ENCODE measurements at places on chromosomes 5 and 9.

GRCh38 chr5:143583409-143583808 is 179.9 kb upstream of the NR3C1 start:
- DNase-seq: no peak

GRCh38 chr9:88767504-88767790 is 223.8 kb upstream of the S1PR3 start:
- no peak for DNase-seq

- no peak for DNase-seq
These were observed 711.5 kb downstream of the CETN3 start for GRCh38 chr5:89698028-89698427.

DNA sequence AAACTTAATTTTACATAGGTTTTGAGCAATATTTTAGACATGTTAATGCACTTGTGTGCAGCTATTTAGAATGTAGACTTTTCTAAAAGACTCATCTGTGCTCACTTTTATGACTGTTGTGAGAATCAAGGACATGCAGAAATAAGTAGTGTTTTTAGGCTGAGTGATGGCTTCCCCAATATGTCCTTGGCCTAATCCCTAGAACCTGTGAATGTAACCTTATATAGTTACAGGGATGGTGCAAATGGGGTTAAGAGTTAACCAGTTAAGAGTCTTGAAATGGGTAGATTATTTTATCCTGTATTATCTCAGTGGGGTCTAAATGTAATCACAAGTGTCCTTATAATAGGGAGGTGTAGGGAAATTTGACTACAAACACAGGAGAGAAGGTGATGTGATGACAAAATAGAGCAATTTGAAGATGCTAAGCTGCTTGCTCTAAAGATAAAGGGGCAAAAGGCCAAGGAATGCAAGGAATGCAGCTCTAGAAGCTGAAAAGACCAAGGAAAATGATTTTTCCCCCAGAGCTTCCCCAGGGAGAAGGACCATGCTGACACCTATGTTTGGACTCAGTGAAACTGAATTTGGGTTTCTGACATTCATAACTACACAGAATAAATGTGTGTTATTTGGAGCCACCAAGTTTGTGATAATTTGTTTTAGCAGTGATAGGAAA is 298.0 kb upstream of the PAPPA start:
- DNase-seq: no peak

DNA sequence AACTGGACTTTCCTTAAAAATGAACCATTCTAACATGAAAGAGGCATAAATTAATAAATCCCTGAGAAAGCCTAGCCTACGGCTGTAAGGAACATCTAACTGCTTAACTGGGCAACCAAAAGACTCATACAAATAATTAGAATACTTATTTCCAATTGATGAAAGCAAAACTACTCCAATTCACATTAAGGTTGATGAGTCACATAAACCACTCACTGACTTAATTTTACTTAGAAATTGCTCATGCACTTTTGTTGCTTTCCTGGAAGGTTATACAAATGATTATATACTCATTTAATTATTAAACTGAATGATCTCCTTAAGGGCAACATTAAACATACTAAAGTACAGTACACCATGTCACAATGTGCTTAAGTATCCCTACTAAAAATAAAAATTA is 101.9 kb downstream of the NFIB start:
- DNase-seq: no peak

- no peak for DNase-seq
These were observed 94.7 kb upstream of the RUSC2 start for GRCh38 chr9:35395076-35395705.

DNA sequence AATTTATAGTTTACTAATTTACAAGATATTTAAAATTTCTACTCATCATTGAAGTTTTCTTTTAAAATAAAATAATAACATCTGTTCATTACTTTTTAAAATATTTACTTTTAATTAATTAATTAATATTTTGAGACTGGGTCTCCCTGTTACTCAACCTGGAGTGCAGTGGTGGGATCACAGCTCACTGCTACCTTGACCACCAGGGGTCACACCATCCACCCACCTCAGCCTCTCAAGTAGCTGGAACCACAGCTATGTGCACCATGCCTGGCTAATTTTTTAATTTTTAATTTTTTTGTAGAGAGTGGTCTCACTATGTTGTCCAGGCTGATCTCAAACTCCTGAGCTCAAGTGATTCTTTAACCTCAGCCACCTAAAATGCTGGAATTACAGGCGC is 1013.6 kb downstream of the CDH9 start:
- DNase-seq: no peak

- no peak for DNase-seq
These were observed 7.6 kb downstream of the TMEM174 start for GRCh38 chr5:73180566-73180965.

DNA sequence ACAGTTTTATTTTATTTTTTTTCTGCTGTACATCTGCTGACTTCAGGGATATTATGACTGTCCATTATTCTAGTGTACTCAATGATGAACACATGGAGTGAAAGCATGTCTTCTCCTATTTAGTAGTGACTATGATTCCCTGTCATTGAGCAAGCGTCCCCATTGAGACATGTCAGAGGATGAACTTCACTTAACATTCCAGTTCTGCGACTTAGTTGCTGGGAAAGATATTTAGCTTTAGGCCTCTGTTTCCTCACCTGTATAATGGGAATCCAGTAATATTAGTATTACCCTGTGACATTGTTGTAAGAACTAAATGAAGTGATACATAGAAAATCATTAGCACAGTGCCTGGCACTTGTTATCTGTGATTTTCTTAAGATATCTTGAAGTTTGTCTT is 144.8 kb upstream of the DHFR start:
- no peak for DNase-seq

DNA sequence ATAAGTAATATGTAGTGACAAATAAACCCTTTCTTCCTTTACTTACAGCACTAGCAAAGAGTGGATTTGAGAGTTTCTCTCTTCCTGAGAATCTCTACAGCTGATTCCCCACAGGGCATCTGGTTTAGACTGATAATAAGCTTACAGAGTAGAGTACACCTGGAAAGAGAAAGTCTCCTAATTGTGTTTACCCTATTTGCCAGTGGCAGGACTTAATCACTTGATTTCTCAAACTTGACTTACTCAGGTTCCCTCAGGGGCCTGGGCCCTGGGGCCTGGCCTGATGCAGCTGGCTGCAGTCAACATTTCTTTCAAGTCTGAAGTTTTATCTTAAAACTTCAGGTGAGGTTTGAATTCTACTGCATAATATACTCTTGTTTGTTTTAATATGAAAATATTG is 38.0 kb upstream of the UBTD2 start:
- DNase-seq: no peak

DNA sequence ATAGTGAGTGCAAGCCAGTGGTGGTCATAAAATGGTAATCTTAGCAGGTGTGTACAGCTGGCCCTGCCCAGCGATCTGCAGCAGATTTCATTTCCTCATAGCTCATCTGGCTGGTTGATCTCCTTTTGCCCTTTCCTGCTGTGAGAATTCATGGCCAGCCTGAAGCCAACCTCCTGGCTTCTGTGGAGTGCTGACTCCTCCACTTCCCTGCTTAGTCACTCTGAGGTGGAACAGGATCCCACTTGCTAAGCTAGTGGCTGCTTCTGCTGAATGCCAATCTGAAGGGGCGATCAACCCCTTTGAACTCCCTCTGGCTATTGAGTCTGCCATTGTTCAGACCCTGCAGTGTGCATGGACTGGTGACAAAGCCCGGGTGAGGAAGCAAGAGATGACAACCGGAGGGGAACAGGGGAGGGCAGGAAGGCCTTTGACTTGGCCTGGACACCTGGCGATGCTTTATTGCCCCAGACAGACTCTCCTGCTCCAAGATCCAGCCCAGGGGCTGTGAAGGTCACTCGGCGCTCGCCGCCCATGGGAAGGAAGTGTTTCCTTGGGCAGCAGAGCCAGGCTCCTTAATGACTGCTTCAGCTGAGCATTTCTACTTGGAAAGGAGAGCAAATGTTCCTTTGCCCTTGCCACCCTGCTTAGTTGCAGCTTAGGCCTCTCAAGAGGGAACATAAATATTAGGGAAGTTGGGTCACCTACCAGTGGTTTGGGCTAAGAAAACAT is 341.1 kb downstream of the ZSWIM6 start:
- DNase-seq: no peak

- no peak for DNase-seq
These were observed 1548.6 kb downstream of the EFNA5 start for GRCh38 chr5:106121972-106122605.

DNA sequence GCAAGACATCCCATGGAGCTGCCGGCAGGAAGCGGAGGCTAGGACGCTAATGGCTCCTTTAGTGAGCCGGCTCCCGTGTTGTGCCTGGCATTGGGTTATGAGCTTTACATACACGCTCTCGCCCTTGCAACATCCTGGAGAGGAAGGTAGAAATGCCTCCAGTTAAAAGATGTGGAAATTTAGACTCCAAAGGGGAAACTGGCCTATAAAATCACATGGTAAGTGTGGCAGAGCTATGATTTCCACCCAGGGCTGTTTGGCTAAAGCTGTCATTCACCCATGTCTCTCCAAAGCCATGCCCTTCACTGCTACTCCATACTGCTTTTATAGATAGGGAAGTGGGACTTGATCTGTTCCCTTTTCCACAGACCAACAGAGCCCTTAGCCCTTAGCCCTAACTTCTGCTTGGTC is 5.2 kb downstream of the GM2A start:
- DNase-seq: no peak

- no peak for DNase-seq
These were observed 24.0 kb downstream of the TMOD1 start for GRCh38 chr9:97525451-97525850.

DNA sequence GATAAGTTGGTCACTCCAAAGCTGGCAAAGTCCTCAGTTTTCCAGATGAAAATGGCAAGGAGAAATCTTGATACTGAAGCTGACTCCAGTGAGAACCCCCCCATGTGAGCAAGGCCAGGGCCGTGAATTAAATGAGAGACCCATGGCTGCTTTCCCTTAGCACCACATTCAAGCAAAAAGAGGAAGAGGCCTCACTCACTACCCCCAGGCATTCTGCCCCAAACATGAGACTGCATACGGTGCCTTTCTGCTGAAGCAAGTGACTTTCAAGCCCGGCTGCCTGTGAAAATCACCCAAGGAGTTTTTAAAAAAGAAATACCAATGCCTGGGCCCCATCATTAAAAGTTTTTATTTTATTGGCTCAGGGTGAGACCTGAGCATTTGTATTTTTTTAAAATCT is 66.9 kb downstream of the TMEM252 start:
- no peak for DNase-seq

DNA sequence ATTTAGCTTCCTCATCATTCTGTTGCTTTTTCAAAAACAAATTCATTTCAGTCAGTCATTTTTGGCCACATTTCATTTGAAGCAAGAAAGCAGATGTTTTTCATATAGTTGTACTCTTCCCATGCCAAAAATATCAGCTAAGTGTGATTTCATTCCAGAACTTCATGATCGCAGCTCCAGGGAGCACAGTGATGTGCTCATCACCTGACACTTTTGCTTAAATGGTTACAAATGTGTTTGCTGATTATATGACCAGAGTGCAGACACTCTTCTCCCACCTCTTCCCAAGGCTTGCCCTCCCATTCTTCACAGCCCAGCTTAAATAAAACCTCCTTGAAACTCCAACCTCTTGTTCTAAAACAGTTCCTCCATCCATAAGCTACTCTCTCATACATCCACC is 32.6 kb downstream of the GABRB2 start:
- DNase-seq: no peak

GRCh38 chr9:80932947-80933780 is 756.2 kb downstream of the TLE1 start:
- DNase-seq: no peak

DNA sequence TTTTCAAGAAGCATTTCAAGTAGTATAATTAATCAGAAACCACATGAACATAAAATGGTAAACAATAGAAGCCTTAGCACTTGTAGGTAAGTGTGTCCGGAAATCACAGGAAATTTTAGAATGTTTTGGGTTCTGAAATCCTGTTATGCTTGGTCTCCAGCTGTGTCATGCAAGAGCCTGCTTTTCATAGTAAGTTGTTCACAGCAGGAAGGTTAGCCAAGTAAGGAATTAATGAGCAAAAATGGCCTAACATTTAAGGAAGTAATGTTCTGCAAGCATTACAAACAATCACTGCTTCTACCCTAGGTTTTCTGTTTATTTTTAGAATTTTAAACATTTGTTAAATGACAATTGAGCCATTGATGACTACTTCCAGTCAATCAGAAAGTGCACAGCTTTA is 669.5 kb downstream of the SLCO4C1 start:
- no peak for DNase-seq

DNA sequence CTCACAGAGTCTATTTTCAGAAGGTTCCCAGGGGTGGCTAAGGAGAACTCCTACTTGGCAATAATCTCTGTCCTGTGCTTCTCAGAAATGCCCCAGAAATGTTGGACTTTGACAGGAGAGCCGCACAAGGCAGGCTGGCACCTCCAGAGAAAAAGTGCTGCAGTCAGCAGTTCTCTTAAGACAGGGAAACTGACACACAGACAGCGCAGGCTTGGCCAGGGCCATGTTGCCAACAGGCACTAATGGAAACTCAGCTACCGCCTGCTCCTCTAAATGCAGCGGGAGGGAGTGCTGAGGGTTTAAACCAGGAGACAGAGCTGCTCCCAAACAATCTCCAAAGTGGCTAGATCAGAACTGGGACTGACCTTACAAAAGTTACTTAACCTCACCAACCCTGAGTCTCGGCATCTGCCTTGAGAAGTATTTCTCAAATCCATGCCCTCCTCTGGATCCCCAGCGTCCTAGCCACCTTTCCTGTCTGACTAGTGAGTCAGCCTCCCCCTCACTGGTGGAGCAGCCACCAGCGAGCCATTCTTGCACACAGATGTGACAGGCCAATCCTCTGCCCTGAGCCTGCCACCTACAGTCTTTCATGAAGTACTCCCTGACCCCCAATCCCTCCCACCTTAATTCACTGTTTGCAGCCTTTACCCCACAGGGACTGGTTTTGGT is 186.4 kb downstream of the CDK5RAP2 start:
- DNase-seq: no peak

GRCh38 chr9:131140550-131140949 is 15.2 kb downstream of the NUP214 start:
- DNase-seq: no peak

DNA sequence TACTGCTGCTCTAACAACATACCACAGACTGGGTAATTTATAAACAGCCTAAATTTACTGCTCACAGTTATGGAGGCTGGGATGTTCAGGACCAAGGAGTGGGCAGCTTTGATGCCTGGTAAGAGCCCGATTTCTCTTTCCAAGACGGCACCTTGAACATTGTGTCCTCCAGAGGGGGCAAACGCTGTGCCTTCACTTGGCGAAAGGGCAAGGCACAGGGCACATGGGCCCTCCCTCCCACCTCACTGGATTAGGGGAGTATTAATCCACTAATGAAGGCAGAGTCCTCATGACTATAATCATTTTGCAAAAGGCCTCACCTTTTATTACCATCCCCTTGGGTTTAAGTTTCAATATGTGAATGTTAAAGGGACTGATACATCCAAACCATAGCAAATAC is 397.7 kb downstream of the TMEM38B start:
- no peak for DNase-seq

GRCh38 chr9:79470954-79471353 is 100.8 kb upstream of the TLE4 start:
- no peak for DNase-seq
